Airway epithelial cell (primary cell): ENCODE measurements at places on chromosomes 4 and X. TPM values are rescaled to one million over a fixed set of nuclear protein-coding genes. Genes with fewer than 3 reads are reported as not detected.

Gene SSX3
- not detected in 2 replicates for total RNA-seq

Gene PCDH19
- total RNA-seq: 0.05 and 0.07 TPM in 2 replicates

Gene GCNA
- total RNA-seq: 0.35 and 1.6 TPM in 2 replicates

Gene NRK
- total RNA-seq: 0.35 and 1.6 TPM in 2 replicates

Gene FGD1
- total RNA-seq: 10.0 and 14.1 TPM in 2 replicates

Gene ART3
- 1.7 TPM in 1 of 2 replicates, not detected in the other for total RNA-seq

Gene PHOX2B
- total RNA-seq: not detected in 2 replicates

Gene H2BW2
- not detected in 2 replicates for total RNA-seq

Gene SAGE1
- not detected in 2 replicates for total RNA-seq

Gene DCHS2
- total RNA-seq: 0.07 TPM in 1 of 2 replicates, not detected in the other

Gene TLR10
- total RNA-seq: not detected in 2 replicates

Gene NR0B1
- total RNA-seq: 0.23 TPM in 1 of 2 replicates, not detected in the other

Gene LRBA
- 37.3 and 55.5 TPM in 2 replicates for total RNA-seq

Gene PABPC4L
- total RNA-seq: 0.37 and 1.2 TPM in 2 replicates

Gene ITGB1BP2
- total RNA-seq: 0.37 and 0.78 TPM in 2 replicates

Gene SPARCL1
- not detected in 2 replicates for total RNA-seq

Gene MMAA
- total RNA-seq: 2.0 and 5.4 TPM in 2 replicates

Gene HAND2
- total RNA-seq: not detected in 2 replicates

Gene GAGE12E
- total RNA-seq: not detected in 2 replicates

Gene XG
- 5.1 and 6.6 TPM in 2 replicates for total RNA-seq

Gene MTNR1A
- total RNA-seq: 0.21 TPM in 1 of 2 replicates, not detected in the other

Gene SERTM2
- total RNA-seq: not detected in 2 replicates

Gene NWD2
- 0.07 TPM in 1 of 2 replicates, not detected in the other for total RNA-seq

Gene KLHL4
- 1.2 and 1.4 TPM in 2 replicates for total RNA-seq

Gene PAGE2B
- total RNA-seq: not detected in 2 replicates

Gene AIFM1
- 12.9 and 24.5 TPM in 2 replicates for total RNA-seq

Gene GLRA2
- total RNA-seq: not detected in 2 replicates

Gene HTN1
- not detected in 2 replicates for total RNA-seq

Gene TMEM154
- 40.0 and 57.7 TPM in 2 replicates for total RNA-seq

Gene PDE6B
- total RNA-seq: not detected in 2 replicates

Gene FAM200B
- 18.8 and 37.8 TPM in 2 replicates for total RNA-seq

Gene GPR143
- 0.42 TPM in 1 of 2 replicates, not detected in the other for total RNA-seq

Gene MRFAP1
- total RNA-seq: 247 and 284 TPM in 2 replicates

Gene ZFYVE28
- 0.19 and 1.3 TPM in 2 replicates for total RNA-seq

Gene MTTP
- 0.28 TPM in 2 replicates for total RNA-seq

Gene WDR17
- total RNA-seq: 0.09 and 0.21 TPM in 2 replicates

Gene UCP1
- not detected in 2 replicates for total RNA-seq

Gene TLR2
- 1.0 and 1.3 TPM in 2 replicates for total RNA-seq

Gene ZMAT1
- total RNA-seq: 0.28 TPM in 1 of 2 replicates, not detected in the other

Gene STATH
- not detected in 2 replicates for total RNA-seq

Gene CLDN34
- not detected in 2 replicates for total RNA-seq

Gene C4orf50
- not detected in 2 replicates for total RNA-seq

Gene SH3D19
- 29.1 and 39.3 TPM in 2 replicates for total RNA-seq

Gene MUC7
- total RNA-seq: not detected in 2 replicates

Gene SPANXB1
- total RNA-seq: not detected in 2 replicates

Gene TACC3
- total RNA-seq: 33.9 and 42.9 TPM in 2 replicates
